ENCODE measurements at places on chromosomes 5 and 9.

DNA sequence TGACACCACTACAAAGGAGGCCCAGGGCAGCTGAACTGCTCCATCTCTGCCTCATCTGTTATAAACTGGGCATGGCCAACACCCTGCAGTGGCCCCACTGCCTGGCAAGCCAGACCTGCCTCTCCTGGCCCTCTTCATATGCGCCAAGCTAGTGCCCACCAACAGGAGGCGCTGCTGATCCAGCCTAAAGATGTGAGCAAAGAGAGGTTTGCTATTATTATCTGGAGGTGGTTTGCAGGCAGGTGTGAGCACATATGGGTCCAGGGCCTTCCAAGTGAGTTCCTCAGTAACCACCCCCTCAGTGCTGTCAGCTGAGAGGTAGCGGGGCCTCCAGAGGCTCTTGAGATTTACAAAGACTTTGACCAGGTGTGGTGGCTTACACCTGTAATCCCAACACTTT, 232.2 kb downstream of the SYK start:
- DNase-seq: peak; percentile 51

DNA sequence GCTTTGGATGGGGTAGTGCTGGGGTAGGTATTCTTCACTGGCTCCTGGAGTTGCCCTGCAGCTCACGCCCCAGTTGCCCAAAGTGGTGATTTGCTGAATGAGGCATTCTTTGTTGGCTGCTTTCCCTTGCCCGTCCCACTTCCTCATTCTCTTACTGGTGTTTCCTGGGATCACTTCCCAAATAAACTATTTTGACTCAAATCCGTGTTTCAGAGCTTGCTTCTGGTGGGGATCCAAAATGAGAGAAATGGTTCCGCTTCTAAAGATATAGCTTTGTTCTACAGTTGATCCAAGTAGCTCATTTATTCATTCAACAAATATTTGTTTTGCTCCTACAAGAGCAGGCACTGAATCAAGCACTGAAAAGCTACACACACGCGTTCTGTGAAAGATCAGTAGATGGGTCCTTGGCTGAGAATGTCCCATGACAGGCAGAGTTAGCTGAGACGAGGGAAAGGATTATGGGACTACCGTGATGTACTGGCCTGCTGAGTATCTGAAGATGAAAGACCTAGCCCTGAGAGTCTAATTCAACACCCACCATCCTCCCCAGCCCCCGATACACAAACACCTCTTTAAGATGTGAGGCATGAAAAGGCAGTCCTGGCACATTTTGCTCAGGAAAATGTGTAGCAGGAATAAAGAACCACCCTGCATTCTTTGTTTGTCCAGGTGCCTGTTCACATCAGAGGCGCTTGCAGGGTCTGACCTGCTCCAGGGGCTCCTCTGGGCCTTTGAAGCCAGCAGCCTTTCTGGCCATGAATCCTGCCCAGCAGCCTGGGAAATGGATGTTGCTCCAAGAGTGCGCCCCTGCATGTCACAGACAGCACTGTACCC, 143.1 kb upstream of the RANBP3L start:
- no peak for DNase-seq

DNA sequence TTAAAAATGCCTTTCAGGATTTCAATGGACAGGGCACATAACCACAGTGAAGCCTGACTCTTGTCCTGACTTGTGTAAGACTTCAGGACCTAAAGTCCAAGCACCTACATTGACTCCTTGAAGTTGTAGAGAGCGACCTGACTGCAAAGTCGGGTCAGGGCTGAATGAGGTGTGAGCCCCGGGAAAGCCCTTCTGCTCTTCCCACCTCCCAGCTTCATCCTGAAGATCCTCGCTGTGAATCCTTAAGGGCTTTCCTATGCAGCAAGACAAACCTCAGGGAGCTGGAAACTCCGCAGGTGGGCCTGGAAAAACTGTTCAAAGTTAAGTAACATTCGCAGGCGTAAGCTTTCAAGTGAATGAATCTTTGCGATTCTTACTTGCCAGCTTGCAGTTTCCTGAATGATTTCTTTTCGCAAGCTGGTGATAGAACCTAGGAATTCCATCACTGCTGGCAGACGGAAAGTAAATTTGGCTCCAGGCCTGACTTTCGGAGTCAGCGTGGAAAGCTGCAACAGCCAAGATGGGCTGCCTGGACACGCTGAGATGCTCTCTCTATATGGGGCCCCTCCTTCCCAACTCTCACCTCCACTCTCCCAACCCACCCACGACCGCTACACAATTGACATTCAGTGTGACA, 10.9 kb downstream of the SEMA5A start:
- DNase-seq: no peak

DNA sequence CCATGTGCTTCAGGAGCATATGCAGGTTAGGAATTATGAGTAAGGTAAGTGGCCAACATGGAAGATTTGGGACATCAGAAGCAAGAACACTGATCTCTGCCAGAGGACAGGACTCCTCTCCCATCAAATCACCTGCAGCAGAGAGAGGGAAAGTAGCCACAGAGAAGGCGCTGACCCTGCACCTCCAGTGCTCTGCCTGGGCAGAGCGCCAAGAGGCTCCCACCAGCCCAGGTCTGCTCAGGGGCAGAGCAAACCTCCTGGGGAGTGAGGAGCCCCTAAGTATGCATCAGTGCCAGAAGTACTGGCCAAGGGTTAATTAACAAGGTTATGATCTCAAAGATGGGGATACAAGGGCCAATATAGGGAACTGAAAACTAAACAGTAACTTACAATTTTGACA, 545.3 kb upstream of the TRPC7 start:
- DNase-seq: no peak

DNA sequence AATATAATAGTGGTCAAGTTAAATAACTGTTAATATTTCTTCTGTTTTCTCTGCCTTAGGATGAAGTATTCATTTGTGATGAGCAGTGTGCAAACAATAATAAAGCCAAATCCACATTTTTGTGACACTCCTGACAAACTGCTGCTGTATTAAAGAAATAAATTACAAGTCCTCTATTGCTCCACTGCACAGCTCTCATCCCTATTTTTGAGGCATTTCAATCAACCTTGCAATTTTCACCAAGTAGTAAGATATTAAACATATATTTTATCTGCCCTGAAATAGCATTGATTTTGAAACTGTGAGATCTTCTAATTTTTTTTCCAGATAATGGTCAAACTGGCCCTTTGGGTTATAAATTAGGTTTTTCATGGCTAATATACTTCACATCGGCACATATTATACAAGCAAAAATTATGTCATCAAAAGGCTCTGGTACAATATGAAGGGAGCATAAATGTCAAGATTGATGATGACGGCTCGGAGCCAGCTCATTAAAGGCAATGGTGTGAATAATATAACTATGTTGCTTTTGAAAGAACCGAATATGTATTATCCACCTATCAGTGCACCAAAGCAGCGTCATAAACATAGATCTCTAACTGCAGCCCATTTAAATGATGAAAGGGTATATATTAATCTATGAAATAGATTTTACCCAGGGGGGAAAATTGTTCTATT, 764.9 kb downstream of the DNAH5 start:
- no peak for DNase-seq

DNA sequence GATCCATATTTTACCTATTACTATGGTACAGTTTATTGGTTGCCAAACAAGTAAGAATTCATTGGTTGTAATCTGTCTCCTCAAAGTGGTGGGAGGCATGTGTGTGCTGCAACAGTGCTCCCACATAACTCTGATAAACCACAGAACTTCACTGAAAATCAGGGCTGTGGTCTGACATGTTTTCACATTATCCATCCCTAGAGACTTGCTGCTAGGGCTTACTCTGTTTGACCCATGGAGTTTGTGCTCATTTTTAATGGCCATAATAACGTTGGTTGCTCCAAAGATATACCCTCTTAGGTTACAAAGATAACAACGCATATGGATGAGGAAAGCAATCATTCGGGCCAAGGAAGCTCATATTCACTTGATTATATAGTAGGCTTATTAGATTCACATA, 37.0 kb downstream of the HACD4 start:
- DNase-seq: no peak

DNA sequence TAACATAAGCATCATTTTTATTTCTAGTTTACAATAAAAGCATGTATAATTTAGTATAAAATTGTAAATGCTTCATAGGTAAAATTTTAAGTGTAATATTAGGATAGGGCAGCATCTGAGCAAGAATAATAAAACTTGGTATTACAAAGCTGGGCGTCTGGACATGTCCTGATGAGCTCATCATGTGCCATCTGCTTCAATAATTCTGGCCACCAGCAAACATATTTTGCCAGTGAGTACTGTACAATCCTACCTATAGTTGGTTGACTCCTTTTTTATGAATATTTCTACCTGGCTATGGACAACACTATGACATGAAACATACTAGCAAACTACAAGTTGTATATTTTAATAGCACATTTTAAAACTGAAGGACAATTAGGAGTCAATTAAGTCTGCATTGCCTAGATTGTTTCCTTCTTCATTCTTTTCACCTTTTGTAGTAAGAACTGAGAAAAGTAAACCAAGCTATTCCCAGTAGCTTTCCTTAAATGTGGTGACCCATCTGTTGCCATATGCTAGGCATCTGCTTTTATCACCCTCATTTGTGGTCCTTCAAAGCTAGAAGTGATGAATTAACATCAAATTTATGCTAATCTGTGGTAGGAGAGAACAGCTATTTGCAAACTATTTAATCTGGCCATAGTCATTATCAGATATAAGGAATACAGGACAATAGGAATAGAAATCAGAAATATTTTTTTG, 23.4 kb downstream of the LURAP1L start:
- no peak for DNase-seq

DNA sequence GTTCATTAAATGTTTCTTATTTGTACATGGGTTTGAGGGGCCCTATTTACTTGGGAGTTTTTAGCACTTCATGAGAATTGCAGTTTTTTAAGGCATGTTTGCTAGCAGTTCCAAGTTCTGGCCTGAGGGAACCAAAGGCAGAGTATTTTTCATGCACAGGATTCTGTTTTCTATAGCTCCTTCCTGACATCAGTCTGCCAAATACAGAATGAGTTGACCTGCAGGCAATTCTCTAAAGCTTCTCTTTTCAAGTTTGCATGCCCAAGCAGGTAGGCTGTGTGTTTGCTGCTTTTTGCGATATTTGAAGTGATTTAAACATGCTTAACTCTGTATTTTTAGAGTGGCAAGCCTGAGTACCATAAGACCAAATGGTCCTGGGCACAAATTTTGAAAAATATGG, 75.8 kb downstream of the AOPEP start:
- no peak for DNase-seq

- no peak for DNase-seq
Observed at GRCh38 chr9:108045851-108046250, 556.3 kb upstream of the KLF4 start.

GRCh38 chr5:150263375-150263775, 26.2 kb downstream of the CAMK2A start:
- DNase-seq: no peak

- DNase-seq: no peak
Observed at GRCh38 chr5:56003179-56003578, 8.4 kb upstream of the IL6ST start.

GRCh38 chr9:112535811-112536210, 49.2 kb downstream of the KIAA1958 start:
- DNase-seq: no peak

DNA sequence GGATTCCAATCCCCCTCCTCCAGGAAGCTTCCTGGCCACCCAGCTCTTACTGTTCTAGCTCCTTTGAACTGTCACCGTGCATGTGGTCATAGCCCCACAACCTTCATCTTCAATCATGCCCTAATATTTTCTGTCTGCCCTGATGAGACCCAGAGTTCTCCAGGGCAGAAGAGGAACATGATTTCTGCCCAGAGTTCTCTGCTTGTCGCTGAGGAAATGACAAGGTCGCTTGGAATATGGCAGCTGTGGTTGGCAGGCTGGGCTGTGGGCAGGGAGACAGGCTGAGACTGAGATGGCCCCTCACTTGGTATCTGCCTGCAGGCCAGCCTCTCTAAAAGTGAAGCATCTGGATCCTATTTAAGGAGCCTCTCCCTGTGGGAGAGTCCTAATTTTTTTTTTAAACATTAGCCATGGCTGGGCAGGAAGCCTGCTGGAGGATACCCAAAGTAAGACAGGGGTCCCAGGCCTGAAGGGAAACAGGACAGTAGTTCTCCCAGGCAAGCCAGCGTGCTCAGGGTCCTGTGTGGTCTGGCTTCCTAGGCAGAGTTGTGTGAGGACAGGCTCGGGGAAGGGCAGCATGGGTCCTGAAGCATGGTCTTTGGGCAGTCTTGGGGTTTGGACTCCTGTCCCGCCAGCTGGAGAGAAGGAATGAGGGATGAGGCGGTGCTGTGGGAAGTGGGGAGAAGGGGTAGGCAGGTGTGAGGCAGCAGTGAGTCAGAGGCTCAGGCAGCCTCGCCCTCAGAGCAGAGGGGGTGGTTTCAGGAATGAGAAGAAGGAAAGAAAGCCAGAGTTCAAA, 242.1 kb downstream of the FSTL4 start:
- no peak for DNase-seq

DNA sequence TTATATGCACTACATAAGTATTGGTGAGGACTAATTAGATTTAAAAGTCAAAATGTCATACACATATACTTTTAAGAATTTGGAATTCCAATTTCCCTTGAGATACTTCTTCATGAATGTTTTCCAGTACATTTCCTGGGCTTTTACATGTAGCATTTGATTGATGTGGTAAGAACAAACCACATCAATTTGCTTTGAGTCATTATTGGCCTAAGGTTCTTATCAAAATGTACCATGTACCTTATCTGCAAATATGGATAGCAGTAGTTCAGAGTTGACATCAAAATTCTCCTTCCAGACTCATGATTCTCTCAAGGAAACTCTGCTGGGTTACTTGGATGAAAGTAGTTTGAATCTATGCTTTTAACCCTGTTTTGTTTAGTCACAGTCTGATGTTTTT, 2.5 kb downstream of the CAST start:
- no peak for DNase-seq

DNA sequence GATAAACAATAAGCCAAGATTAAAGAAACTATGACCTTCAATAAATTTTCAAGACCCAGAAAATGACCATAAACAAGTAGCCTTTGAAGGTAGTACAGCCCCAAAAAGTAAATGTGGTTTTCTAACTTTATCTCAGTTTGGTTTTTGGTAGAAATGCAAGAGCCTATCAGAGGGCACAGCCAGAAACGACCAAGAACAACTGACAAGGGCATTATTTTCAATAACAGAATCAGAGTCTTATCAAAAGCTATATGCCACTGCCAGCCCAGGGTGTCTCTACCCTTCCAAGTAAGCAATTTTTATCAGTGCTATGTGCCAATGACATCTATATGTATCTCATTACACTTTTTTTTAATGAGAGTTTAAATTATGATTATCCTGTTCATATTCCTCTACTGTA, 11.8 kb upstream of the SPINK6 start:
- DNase-seq: no peak

DNA sequence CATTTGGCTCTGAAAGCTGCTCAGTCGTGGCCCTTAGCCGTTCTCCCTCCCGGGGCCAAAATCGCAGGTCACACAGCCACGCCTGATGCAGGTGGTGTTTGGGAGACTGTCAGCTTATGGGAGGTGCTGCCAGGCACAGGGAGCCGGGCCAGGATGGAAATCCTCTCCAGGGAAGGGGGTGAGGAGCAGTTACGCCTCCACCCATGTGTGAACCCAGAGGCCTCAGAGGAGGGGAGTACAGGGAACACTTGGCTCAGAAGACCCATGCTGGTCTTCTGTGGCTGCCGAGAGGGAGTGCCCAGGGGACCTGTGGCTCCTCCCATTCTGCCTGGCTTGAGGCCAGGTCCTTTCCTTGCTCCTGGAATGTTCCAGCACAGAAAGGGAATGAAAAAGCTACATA, 3.6 kb upstream of the OLFM1 start:
- no peak for DNase-seq
